Stimulated activated CD8-positive, alpha-beta memory T cell treated with anti-CD3 and anti-CD28 coated beads, Interleukin-4, amount 100 ng/mL, for 48 hours (primary cell): ENCODE measurements at places on chromosomes 13 and 19.
A peak's percentile ranks its signal among the peaks of the same experiment; 100 is the strongest.

- DNase-seq, result no peak
These were observed 74.8 kb downstream of the TSHZ3 start for GRCh38 chr19:31274251-31275067.

- DNase-seq, result no peak
These were observed 398.9 kb downstream of the IRS2 start for GRCh38 chr13:109387471-109387870.

GRCh38 chr19:8046569-8047165 lies 5.9 kb upstream of the CCL25 start:
- no peak for DNase-seq

GRCh38 chr19:2015608-2015950 lies at the start of gene BTBD2:
TSS of gene BTBD2 (minus strand) at chr19:2015714. CDS start at chr19:2015703, 11 bp downstream.
- DNase-seq, result peak; percentile 73

DNA sequence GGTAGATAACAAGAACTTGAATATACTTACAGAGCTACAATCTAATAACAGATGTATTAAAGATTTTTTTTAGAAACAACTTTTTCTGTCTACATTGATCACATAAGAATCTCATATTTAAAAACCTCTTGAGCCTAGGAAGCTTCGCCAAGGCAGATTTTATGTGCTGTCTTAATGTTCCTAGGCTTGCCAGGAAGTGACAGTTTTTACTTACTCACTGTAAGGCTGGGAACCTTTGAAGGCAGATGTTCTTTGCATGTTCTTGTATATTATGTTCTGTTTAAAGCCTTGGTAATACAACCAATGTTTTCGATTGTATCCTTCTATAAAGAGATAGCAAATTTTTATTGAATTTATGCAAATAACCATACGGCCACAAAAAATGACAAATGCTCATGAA lies 492.7 kb downstream of the GPC5 start:
- DNase-seq, result no peak

- DNase-seq, result no peak
These were observed 39.8 kb downstream of the KCTD12 start for GRCh38 chr13:76846363-76846762.

DNA sequence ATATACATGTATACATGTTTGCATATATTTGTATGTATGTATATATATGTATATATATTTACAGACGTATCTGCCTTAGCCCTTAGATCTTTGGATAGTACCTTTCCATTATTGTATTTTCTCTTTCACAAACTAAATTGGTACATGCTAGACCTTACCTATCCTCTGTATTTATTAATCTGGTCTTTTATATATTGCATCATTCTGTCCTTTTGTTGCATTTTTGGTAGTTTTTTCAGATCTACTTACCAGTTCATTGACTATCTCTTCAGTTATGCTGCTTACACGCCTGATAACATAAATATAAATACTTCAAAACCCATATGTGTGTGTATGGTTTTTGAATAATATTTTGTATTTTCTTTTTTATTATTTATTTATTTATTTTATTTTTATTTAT lies 11.7 kb downstream of the ZNF613 start:
- DNase-seq, result no peak

- no peak for DNase-seq
These were observed 163.4 kb downstream of the PCDH20 start for GRCh38 chr13:61252213-61252612.

DNA sequence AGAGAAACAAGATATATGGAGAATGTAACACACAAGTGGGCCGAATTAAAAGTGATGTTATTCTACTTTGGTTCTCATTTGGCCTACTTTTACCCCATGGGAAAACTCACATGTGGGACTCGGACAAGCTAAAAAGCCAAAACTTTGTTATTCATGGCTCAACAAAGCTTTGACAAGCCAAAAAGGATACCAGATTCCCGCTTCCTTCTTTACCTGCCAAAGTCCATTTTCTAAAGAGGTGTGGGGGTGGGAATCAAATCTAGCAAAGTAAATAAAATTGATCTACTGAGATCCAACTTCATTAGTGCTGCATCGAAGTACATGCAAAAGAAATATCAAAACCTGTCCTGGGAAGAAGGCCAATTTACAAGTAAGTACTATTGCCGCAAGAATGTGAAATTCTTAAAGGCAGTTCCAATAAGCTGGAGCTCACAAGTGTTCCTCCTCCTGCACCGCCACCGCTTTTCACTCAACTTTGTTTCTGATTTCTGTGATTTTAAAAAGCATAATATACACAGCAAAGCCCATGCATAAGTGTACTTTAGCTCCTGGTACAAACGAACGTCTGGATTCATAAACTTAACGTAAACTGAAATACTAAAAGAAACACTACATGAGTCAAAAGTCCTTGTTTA lies 1.1 kb downstream of the LNX2 start:
- no peak for DNase-seq

DNA sequence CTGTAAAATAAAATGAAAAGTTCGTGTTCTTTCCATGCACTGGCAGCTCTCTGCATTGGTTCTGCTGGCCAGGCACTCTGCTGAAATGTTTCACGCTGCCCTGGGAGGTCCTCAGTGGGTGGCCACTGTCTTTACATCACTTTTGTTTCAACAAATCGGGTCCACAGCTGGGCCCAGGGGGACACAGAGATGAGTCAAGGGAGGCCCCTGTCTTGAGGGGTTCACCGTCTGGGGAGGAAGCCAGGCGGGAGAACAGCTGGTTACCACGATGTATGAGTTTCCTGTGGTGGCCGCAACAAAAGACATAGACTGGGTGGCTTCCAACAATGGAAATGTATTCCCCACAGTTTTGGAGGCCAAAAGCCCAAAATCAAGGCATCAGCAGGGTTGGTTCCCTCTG lies 5.1 kb upstream of the KLF2 start:
- DNase-seq, result no peak

DNA sequence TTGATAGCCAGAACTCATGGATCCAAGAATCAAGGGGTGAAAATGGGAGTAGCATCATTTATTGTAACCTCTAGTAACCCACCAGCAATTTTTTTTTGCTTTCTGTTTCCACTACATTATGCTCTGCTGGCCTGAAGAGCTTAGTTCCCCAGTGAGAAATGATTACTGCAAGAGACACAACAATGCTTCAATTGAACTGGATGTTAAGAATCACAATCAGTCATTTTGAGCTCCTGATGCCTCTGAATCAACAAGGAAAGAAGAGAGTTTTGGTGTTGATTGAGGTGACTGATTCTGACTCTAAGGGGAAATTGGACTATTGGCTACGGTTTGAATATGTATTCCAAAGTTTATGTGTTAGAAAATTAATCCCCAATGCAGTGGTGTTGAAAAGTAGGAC lies 1084.4 kb downstream of the SLITRK1 start:
- no peak for DNase-seq

DNA sequence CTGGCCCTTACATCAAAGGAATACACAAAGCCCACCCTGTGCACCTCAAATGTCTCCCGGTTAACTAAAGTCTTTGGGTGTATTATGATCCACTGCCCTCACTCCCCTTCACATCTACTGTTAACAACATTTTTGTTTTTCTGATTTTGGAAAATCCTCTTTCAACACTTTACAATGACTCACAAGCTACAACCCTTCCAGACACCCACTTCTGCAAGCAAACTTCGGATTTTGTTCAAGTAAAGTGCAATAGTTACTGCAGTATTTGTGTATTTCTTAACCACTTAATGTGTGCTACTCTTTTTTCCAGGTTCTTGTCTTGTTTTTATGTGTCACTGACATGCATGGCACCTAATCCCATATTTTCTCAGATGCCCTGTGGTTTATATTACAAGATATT lies 101.1 kb downstream of the EDNRB start:
- no peak for DNase-seq

DNA sequence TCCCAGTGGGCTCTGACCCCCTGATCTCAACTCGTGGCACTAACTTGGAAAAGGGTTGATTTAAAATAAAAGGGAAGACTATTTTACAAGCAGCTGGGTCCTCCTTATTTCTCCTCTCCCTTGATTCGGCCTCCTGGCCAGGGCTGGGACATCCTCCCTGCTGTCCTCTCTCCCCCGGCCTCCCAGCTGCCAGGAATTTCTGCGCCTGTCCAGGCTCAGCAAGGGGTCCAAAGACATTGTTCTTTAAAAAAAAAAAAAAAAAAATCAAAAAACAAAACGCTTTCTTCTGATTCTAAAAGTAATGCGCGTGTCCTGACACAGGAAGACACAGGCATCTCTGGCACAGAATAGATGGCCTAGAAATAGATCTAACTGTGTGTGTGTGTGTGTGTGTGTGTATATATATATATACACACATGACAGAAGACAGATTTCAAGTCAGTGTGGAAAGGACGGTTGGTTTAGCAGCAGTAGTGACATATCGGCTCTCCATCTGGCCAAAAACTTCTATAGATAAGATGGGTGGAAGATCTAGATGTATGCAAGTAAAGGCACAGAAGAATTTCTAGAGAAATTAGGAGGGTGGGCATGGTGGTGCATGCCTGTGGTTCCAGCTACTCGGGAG lies 12.3 kb upstream of the LENG8 start:
- DNase-seq, result no peak

- no peak for DNase-seq
These were observed 28.2 kb upstream of the CYSLTR2 start for GRCh38 chr13:48625413-48626076.

GRCh38 chr13:79846386-79846785 lies 365.4 kb downstream of the NDFIP2 start:
- no peak for DNase-seq

DNA sequence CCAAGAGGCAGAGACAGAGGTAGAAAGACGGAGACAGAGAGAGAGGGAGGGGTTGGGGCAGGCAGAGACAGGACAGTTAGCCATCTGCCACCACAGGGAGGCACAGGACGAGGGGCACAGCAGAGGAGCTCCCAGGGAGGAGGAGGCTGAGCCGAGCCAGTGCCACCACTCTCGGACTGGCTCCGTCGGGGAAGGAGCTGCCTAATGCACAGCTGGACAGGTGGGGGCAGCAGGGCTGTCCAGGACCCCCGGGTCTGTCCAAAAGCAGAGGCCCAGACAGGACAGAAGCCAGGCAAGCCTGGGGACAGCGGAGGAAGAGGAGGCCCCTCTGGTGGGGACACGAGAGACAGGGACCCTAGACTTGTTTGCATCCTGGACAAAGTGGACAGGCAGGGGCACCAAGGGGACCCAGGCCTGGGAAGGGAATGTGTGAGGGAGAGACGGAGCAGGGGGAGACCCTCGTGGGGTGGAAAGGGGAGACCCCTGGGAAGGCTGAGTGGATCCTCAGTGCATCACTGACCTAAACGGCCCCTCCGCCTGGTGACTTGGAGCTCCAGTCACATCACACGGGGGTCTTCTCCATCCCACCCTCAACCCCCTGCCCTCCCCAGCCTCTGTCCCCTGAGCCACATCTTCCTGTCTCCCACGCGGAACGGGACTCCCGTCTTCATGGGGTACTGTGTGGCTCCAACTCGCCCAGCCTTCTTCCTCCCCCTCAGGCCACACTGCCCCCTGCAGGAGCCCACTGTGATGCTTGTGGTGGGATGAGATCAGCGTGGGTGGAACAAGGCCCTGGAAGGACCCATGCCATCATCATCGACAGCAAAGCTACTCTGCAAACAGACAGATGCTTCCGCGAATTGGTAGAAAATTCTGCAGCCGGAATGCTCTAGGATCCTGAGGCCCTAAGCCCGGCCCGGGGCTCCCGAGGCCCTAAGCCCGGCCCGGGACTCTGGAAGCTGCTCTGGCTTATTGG lies 915 bp downstream of the F10 start:
- DNase-seq, result peak; percentile 43

DNA sequence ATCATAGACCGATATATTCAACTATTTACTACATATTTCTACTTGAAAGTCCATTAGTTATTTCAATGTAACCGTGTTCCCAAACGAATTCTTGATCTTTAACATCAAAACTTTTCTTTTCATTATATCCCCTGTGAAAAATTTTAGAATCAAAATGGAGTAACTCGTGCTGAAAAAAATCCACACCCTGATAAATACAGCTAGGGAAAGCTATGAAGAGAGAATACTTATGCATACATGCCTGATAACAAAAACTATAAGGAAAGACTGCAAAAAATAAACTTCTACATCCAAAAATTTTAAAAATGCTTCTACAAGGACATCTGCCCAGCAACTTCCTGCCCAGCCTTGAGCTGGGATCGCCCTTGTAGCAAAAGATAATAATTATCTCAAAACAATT lies 2458.3 kb upstream of the PCDH20 start:
- no peak for DNase-seq

DNA sequence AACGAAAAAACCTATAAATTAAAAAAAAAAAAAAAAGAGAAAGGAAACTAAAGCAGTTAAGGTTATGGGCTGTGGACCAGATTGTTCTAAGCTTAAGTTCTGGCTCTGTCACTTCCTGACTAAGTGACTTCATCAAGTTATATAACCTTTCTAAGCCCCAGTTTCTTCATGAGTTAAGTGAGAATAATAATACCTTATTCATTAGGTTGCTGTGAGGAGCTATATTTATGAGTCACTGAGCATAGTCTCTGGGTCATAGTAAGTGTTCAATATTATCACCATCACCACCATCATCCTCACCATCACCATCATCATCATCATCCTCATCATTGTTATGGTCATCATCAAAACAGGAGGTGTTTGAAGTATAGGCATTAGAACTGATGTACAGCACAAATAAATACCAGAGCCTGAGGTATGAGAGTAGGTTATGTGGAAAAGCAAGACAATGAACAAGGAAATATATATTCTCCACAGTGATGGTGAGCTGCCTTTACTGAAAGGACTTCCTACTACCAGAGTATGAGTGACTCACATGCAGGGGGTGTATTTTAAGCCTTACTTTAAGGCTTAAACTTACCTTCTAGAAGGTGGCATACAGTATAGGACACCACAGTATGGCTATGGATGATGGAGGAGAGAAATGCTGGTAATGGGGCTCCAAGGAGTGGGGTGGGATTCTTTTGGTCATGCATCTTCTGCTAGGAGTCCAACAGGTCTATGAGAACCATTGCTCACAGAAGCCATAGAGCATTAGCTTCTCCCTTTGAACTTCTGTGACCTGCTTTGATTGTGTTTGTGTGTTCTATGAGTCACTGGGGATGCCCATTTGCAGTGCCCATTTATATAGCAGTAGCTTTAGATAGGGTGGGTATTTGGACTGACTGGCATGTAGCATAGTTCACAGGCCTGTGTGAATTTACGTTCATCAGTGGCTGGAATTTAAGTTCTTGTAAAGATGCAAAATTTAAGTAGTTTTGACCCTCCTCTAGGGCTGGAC lies 104.4 kb downstream of the KLF5 start:
- DNase-seq, result no peak
